ENCODE measurements at places on chromosomes 6 and 20. TPM values are rescaled to one million over a fixed set of nuclear protein-coding genes. Genes with fewer than 3 reads are reported as not detected.
A peak's percentile ranks its signal among the peaks of the same experiment; 100 is the strongest.

UBD gene
- total RNA-seq: 2.9 TPM

QKI gene
- total RNA-seq: 304 TPM

TRIM31 gene
- 3.3 TPM for total RNA-seq

GJA10 gene
- not detected for total RNA-seq

OPRM1 gene
- not detected for total RNA-seq

SSTR4 gene
- total RNA-seq: not detected

KCNB1 gene
- total RNA-seq: 3.9 TPM

OPRL1 gene
- total RNA-seq: 2.3 TPM

GRCh38 chr6:3355358-3356055, 96.8 kb downstream of the PSMG4 start:
- peaks cover 8% of the 10 kb centered on the region for H3K4me1 ChIP-seq
- no peaks in the 10 kb centered on the region for H3K36me3 ChIP-seq

DNA sequence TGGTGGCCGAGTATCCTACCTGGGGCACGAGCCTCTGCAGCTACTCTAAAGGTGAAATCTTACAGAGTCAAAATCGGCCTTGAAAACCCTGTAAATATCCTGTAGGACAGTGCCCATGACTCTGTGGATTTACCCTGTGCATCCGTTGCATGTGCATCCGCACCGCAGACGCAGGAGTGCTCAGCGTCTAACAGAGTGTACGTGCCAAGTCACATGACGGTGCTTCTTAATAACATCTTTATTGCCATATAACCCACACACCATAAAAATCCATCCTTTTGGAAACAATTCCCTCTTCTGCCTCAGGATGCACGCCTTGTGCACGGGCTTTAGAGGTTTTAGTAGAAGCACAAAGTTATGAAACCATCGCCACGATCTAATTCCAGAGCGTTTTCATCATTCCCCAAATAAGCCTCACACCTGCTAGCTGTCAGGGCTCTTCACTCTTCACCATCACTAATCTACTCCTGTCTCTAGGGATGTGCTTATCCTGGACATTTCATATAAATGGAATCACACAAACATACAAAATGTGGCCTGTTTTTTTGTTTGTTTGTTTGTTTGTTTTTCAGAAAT, 384.5 kb upstream of the SULF2 start:
- H3K27me3 ChIP-seq: peaks cover 15% of the 10 kb centered on the region
- DNase-seq: no peak
- no peaks in the 10 kb centered on the region for H3K4me1 ChIP-seq

DNA sequence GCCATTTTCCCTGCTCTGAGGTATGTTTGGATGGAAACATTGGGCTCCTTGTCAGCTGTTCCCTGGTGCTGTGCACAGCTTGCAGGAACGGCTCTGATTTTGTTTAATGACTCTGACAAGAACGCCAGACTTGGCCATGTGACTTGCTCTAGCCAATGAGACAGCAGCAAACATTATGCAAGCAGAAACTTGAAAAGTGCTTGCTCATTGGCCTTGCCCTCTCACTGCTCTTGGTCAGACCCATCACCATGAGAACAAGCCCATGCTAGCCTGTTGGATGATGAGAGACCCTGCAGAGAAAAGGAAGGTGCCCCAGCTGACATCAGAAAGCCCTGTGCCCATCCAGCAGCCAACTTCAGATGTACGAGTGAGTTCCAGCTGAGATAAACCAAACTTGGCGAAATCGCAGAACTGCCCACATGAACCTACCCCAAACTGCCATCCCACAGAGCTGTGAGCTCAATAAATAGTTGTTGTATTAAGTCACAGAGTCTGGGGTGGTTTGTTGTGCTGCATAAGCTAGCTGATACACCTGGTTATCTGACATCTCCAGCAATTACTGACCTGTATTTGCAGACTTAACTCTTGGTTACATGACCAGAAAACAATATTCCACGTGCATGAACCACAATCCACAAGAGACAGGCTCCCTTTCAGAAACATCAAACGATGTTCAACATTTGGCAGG, 96.9 kb downstream of the JPH2 start:
- no peak overlapping the region for H3K27ac ChIP-seq
- no peaks in the 10 kb centered on the region for H3K36me3 ChIP-seq
- H3K4me1 ChIP-seq: no peaks in the 10 kb centered on the region
- H3K4me3 ChIP-seq: no peak overlapping the region
- H3K27me3 ChIP-seq: no peaks in the 10 kb centered on the region

- H3K27me3 ChIP-seq: no peaks in the 10 kb centered on the region
- no peak overlapping the region for H3K4me3 ChIP-seq
- H3K27ac ChIP-seq: no peak overlapping the region
- no peaks in the 10 kb centered on the region for H3K36me3 ChIP-seq
- no peak for DNase-seq
- H3K4me1 ChIP-seq: no peaks in the 10 kb centered on the region
Measured at GRCh38 chr20:6075428-6076219, 21.8 kb upstream of the LRRN4 start.

- DNase-seq: peak; percentile 64
- no peak overlapping the region for H3K4me3 ChIP-seq
Measured at GRCh38 chr20:37343212-37343993, 2.5 kb upstream of the SRC start.

DNA sequence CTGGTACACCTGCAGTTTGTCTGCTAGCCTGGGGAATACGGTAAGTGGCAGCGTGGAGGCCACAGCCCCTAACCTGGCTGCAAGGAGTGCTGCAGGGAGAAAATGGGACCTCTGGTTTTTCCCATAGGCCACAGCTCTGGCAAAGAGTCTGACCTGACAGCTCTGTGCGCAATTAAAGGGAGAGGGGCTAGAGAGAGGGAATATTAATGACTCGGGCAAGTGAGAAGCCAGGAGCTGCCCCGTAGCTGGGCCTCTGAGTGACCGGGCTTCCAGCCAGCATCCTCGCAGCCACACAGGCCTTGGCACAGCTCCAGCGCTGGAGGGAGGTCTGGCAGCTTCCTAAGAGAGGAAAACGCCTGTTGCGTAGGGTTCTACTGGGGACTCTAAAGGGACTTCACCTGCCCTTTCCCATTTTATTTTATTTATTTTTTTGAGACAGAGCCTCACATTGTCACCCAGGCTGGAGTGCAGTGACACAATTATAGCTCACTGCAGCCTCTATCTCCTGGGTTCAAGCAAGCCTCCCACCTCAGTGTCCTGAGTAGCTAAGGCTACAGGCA, 18.2 kb upstream of the OCSTAMP start:
- peak; percentile 94 for DNase-seq
- H3K4me3 ChIP-seq: no peak overlapping the region
- no peaks in the 10 kb centered on the region for H3K4me1 ChIP-seq
- H3K27ac ChIP-seq: no peak overlapping the region

DNA sequence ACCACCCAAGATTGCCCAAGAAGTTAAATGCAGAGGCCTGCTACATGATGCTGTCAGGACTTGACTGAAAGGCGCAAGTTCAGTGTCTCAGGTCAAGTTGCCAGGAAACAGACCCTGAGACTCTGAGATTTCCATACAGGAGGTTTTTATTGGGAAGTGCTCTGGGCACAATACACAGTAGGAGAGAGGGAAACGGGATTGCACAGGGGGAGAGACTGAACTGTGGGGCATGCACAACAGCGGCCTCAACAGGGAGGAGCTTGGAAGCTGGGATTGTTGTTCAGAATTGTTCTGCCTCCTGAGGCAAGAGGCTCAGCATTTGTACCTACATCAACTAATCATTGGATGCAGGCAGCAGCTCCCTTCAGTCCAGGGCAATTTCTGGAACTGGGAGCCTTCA, 6.7 kb downstream of the STX11 start:
- no peaks in the 10 kb centered on the region for H3K36me3 ChIP-seq
- H3K4me3 ChIP-seq: no peak overlapping the region
- DNase-seq: no peak
- H3K27me3 ChIP-seq: no peaks in the 10 kb centered on the region

DNA sequence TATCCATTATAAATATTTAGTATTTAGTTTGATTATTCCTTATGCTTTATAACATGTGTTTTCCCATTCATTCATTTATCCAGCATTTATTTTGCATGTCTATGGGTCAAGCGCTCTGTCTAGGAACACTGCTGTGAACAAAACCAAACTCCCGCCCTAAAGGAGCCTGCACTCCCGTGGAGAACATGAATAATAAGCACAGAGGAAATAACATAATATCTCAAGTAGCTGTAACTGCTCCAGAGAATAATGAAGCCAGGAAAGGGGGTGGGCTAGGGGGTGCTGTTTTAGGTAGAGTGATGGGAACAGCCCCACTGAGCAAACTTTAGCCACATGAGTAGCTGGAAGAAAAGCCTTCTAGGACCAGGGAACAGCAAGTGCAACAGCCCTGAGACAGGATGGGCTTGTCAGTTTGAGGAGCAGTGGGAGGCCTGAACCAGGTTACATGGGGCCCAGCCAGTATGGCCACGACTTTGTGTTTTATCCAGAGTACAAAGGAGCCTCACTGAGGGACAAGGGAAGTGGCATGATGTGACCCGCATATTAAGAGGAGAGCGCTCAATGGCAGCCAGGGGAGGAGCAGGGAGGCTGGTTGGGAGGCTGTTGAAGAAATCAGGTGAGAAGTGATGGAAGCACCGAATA, 24.4 kb upstream of the PRND start:
- H3K27ac ChIP-seq: no peak overlapping the region
- H3K4me1 ChIP-seq: no peaks in the 10 kb centered on the region
- no peak overlapping the region for H3K4me3 ChIP-seq
- no peak for DNase-seq

- H3K36me3 ChIP-seq: no peaks in the 10 kb centered on the region
- no peaks in the 10 kb centered on the region for H3K4me1 ChIP-seq
- no peak for DNase-seq
- H3K27ac ChIP-seq: no peak overlapping the region
- H3K4me3 ChIP-seq: no peak overlapping the region
Measured at GRCh38 chr6:123000244-123000770, 4.3 kb downstream of the CLVS2 start.

GRCh38 chr6:15922510-15923250, 206.2 kb upstream of the MYLIP start:
- no peaks in the 10 kb centered on the region for H3K4me1 ChIP-seq
- DNase-seq: no peak
- no peaks in the 10 kb centered on the region for H3K36me3 ChIP-seq

GRCh38 chr20:35344354-35344837, 52.2 kb upstream of the FAM83C start:
- peak overlapping the region; percentile 51 for H3K27ac ChIP-seq
- no peak overlapping the region for H3K4me3 ChIP-seq
- H3K4me1 ChIP-seq: no peaks in the 10 kb centered on the region
- no peaks in the 10 kb centered on the region for H3K27me3 ChIP-seq
- DNase-seq: no peak

GRCh38 chr6:3348821-3349220, 90.1 kb downstream of the PSMG4 start:
- H3K27ac ChIP-seq: no peak overlapping the region
- H3K4me3 ChIP-seq: no peak overlapping the region
- no peak for DNase-seq
- no peaks in the 10 kb centered on the region for H3K4me1 ChIP-seq
- no peaks in the 10 kb centered on the region for H3K36me3 ChIP-seq

DNA sequence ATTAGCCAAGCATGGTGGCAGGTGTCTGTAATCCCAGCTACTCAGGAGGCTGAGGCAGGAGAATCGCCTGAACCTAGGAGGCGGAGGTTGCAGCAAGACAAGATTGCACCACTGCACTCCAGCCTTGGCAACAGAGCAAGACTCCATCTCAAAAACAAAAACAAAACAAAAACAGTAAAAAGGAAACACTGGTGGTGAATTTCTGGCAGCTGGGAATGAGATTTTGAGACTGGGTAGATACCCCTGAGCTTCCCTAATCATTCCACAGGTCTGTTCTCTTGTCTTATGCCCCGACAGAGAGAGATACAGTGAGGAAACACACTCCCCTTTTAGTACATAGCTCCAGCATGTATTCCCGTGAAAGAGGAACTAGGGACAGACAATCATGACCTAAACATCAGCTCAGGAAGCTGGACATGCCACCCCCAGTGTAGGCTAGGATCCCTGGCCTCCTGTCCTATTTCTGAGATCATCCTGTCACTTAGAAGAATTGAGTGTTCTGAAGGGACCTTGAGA, 9.6 kb downstream of the MAN1A1 start:
- no peaks in the 10 kb centered on the region for H3K36me3 ChIP-seq
- no peaks in the 10 kb centered on the region for H3K4me1 ChIP-seq
- no peak for DNase-seq
- no peaks in the 10 kb centered on the region for H3K27me3 ChIP-seq
- peak overlapping the region; percentile 35 for H3K27ac ChIP-seq

Data from breast epithelium (tissue), 4 donors.